ENCODE measurements at places on chromosomes 6 and 20. TPM values are rescaled to one million over a fixed set of nuclear protein-coding genes. Genes with fewer than 3 reads are reported as not detected.
A peak's percentile ranks its signal among the peaks of the same experiment; 100 is the strongest.

Gene AARS2
- total RNA-seq = 12.7 TPM

Gene HSPA12B
- not detected for total RNA-seq

Gene SEMG1
- not detected for total RNA-seq

Gene FHL5
- total RNA-seq = not detected

Gene SLC24A3
- not detected for total RNA-seq

DNA sequence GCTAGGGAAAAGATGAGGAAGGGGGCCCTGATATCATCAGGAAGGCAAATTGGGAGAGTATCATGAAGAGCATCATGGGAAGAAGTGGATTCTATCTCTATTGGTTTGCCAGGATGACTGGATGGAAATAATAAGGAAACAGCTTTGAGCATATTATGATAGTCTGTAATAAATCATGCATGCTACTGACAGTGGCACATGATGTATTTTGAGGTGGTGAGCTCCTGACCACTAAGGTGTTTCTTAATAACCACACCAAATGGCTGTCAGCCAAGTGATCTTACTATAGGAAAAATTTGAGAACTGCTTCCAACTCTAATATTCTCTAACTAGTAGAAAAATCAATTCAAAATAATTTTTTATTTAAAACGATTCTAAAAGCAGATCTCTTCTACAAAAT, 548.4 kb upstream of the JAG1 start:
- peaks cover 2% of the 10 kb centered on the region for H3K27me3 ChIP-seq
- H3K4me1 ChIP-seq = no peaks in the 10 kb centered on the region
- H3K27ac ChIP-seq = no peak overlapping the region
- no peak for DNase-seq
- no peak overlapping the region for H3K4me3 ChIP-seq

DNA sequence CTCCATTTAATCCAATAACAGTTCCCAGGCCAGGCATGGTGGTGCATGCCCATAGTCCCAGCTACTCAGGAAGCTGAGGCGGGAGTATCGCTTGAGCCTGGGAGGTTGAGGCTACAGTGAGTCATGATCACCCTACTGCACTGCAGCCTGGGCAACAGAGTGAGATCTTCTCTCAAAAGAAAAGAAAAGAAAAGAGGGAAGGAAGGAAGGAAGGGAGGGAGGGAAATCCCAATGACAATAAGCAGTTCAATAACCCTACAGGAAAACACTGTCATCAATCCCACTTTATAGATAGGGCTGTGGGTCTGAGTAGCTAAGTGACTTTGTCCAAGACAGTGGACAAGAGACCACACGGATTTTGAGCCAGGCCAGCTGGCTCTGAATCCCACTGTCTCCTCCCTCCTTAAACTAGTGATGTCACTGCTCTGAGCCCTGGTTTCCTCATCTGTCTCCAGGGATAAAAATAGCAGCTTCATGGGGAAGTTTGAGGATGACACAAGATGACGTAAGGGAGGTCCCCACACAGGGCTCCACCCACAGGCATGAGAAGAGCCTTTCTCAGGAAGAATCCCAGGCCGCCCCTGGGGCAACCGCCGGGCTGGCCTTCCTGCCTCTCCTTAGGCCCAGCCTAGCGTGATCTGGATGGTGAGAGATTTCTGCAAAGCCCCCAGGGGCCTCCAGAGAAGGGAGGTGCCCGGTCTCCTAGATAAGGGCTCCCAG, 7.2 kb upstream of the TRIB3 start:
- H3K27me3 ChIP-seq = no peaks in the 10 kb centered on the region
- H3K4me3 ChIP-seq = no peak overlapping the region
- H3K4me1 ChIP-seq = peaks cover 16% of the 10 kb centered on the region
- H3K27ac ChIP-seq = no peak overlapping the region
- H3K36me3 ChIP-seq = no peaks in the 10 kb centered on the region
- no peak for DNase-seq

GRCh38 chr20:58179432-58180099, 48.9 kb downstream of the ANKRD60 start:
- peak; percentile 55 for DNase-seq
- no peak overlapping the region for H3K27ac ChIP-seq
- H3K4me1 ChIP-seq = peaks cover 14% of the 10 kb centered on the region

DNA sequence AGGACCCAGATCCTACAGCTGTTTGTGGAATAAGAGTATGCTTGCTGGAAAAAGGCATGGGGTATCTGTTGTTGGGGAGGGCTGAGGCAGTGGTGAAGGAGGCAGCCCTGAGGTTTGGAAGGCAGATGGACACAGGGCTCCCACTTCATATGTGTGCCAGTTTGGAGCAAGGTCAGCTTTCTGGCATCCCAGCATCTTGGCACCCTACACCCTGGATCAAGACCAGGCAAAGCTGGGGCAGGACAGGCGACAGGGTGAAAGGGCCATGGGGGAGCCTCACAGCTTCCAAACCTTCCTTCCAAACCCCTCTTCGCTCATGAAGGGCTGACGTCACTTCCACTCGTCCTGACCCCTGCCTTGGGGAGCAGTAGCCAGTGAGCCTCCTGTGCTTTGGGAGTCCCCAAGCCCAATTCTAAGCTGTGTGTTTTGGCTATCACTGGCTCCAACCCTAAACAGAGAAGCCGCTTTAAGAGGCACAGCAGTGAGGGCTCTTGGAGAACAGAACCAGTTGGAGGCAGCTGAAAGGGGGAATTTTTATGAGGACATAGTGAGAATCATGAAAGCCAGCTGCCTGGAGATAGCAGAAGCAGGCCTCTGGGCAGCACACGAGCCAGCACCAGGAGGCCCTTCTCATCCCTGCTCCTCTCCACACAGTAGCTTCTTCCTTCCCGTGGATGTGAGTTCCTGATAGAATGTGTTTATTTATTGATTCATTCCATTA, 448.6 kb upstream of the CDH4 start:
- H3K36me3 ChIP-seq = no peaks in the 10 kb centered on the region
- no peak for DNase-seq
- H3K27ac ChIP-seq = no peak overlapping the region
- H3K4me3 ChIP-seq = no peak overlapping the region
- no peaks in the 10 kb centered on the region for H3K4me1 ChIP-seq

DNA sequence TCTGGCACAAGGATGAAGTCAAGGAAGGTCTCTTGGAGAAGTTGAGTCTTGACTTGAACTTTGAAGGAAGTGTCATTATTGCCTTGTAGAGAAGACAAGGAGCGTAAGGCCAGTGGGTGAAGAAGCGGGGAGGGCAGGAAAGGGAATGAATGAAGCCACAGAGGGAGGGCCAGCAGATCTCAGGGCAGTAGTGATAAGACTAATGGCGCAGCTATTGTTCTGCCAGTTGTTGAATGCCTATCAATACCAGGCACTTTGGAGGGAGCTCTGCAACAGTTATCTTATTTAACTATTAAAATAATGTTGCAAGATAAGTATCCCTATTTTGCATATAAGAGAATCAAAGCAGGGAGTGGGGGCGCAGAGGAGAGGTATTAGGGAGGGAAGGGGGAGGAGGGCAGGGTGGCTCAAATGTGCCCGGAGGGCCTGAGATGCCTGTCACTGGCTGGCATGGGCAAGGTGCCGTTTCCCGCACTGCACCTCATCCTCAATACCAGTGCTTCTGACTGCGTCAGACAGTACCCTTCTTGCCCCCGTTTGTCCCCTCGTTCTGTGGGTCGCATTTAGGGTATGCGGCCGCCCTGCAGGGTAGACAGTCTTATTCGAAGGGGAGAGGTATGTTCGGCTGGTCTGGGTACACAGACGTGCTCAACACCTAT, 109.8 kb downstream of the ZDHHC14 start:
- no peak overlapping the region for H3K27ac ChIP-seq
- H3K36me3 ChIP-seq = no peaks in the 10 kb centered on the region
- no peaks in the 10 kb centered on the region for H3K27me3 ChIP-seq
- no peak overlapping the region for H3K4me3 ChIP-seq
- no peak for DNase-seq

GRCh38 chr20:24983896-24984295, 8.7 kb downstream of the APMAP start:
- H3K4me3 ChIP-seq = no peak overlapping the region
- H3K27me3 ChIP-seq = no peaks in the 10 kb centered on the region
- no peak overlapping the region for H3K27ac ChIP-seq
- H3K4me1 ChIP-seq = peaks cover 29% of the 10 kb centered on the region
- peaks cover 44% of the 10 kb centered on the region for H3K36me3 ChIP-seq

DNA sequence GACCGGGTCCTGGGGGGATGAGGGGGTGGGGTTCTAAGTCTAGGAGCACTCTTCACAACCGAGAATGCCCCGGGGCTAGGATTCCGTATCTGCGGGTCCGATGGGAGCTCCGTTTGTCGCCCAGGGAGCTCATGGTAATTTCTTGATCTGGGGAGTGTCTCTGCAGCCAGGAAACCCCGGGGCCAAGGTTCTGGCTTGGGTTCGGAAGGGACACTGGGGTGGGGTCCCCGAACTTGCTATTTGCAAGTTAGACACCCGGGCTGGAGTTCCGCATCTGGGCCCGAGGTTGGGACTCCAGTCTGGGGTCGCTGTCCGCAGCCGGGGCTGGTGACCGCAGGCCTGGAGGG, 397 bp downstream of the PEDS1 start:
- peaks cover 55% of the 10 kb centered on the region for H3K4me1 ChIP-seq
- peak overlapping the region; percentile 96 for H3K4me3 ChIP-seq
- H3K36me3 ChIP-seq = peaks cover 5% of the 10 kb centered on the region
- DNase-seq = no peak
- H3K27ac ChIP-seq = peak overlapping the region; percentile 75

- no peak overlapping the region for H3K27ac ChIP-seq
- no peak for DNase-seq
- H3K27me3 ChIP-seq = no peaks in the 10 kb centered on the region
- no peak overlapping the region for H3K4me3 ChIP-seq
- no peaks in the 10 kb centered on the region for H3K36me3 ChIP-seq
Measured at GRCh38 chr20:44396369-44397130, 41.1 kb downstream of the HNF4A start.

- peaks cover 94% of the 10 kb centered on the region for H3K4me1 ChIP-seq
- no peaks in the 10 kb centered on the region for H3K27me3 ChIP-seq
- peaks cover 58% of the 10 kb centered on the region for H3K36me3 ChIP-seq
- no peak for DNase-seq
- peak overlapping the region; percentile 4 for H3K4me3 ChIP-seq
Measured at GRCh38 chr6:149473080-149474052, 11.4 kb downstream of the ZC3H12D start.

- H3K4me1 ChIP-seq = no peaks in the 10 kb centered on the region
- H3K4me3 ChIP-seq = no peak overlapping the region
- no peaks in the 10 kb centered on the region for H3K36me3 ChIP-seq
- DNase-seq = no peak
- H3K27me3 ChIP-seq = no peaks in the 10 kb centered on the region
Measured at GRCh38 chr20:53226826-53227225, 254.7 kb downstream of the TSHZ2 start.

GRCh38 chr6:15322781-15323536, 77.1 kb downstream of the JARID2 start:
- no peak overlapping the region for H3K4me3 ChIP-seq
- DNase-seq = no peak
- no peak overlapping the region for H3K27ac ChIP-seq
- H3K27me3 ChIP-seq = no peaks in the 10 kb centered on the region
- H3K36me3 ChIP-seq = no peaks in the 10 kb centered on the region

GRCh38 chr20:36036688-36037087, 68.3 kb downstream of the CNBD2 start:
- no peak overlapping the region for H3K27ac ChIP-seq
- no peak for DNase-seq
- H3K4me1 ChIP-seq = no peaks in the 10 kb centered on the region
- H3K27me3 ChIP-seq = no peaks in the 10 kb centered on the region

DNA sequence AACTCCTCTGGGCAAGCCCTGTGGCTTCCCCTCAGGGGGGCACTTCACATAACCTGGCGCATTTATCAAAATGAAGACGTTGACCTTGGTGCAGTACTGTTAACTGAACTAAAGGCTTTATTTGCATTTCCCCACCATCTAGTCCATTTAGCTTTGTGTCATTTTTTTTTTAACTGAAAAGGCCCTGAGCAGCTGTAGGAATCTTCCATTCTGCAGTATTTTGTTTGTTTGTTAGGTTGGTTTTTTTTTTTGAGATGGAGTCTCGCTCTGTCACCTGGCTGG, 10.7 kb downstream of the TMEM181 start:
- H3K4me1 ChIP-seq = peaks cover 77% of the 10 kb centered on the region
- no peak overlapping the region for H3K4me3 ChIP-seq
- H3K27me3 ChIP-seq = no peaks in the 10 kb centered on the region
- H3K27ac ChIP-seq = no peak overlapping the region

- no peaks in the 10 kb centered on the region for H3K4me1 ChIP-seq
- DNase-seq = no peak
- H3K4me3 ChIP-seq = no peak overlapping the region
- H3K36me3 ChIP-seq = no peaks in the 10 kb centered on the region
- no peaks in the 10 kb centered on the region for H3K27me3 ChIP-seq
Measured at GRCh38 chr6:154933181-154933827, 61.8 kb upstream of the TIAM2 start.

DNA sequence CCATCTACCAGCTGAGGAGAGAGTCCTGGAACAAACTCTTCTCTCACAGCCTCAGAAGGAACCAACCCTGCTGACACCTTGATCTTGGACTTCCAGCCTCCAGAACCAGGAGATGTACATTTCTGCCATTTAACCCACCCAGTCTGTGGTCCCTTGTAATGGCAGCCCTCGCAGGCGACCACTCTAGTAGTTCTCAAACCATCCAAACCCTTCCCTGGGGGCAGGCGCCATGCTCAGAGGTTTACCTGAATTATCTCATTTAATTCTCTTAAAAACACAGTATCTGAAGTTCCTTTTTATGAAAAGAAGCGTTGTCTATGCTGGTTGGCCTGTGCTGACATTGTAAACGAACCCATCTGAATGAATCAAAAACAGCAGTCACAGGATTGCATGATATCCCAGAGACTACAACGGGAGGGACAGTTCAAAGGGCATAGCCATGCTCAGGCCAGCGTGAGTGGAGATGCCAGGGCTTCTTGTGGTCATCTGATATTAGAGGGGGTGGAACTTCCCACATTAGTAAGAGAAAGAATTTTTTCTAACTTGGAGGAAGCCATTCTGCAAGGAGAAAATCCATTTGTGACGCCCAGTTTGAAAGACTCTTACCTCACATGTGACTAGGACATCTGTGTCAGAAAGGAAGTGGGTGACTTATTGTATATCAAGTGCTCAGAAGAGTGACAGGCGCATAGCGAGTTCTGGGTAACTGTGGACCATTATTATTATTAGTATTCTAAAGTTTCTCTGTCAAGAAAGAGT, 17.2 kb upstream of the TAGAP start:
- H3K4me1 ChIP-seq = peaks cover 63% of the 10 kb centered on the region
- H3K4me3 ChIP-seq = peak overlapping the region; percentile 17
- peak overlapping the region; percentile 84 for H3K27ac ChIP-seq
- no peak for DNase-seq
- H3K27me3 ChIP-seq = no peaks in the 10 kb centered on the region
- no peaks in the 10 kb centered on the region for H3K36me3 ChIP-seq

- H3K27ac ChIP-seq = no peak overlapping the region
- no peak overlapping the region for H3K4me3 ChIP-seq
- DNase-seq = no peak
- no peaks in the 10 kb centered on the region for H3K36me3 ChIP-seq
Measured at GRCh38 chr6:7445101-7445500, 55.5 kb downstream of the RIOK1 start.

GRCh38 chr6:154430481-154430919, 73.9 kb upstream of the IPCEF1 start:
- no peaks in the 10 kb centered on the region for H3K36me3 ChIP-seq
- no peak overlapping the region for H3K27ac ChIP-seq
- no peak overlapping the region for H3K4me3 ChIP-seq

- H3K4me1 ChIP-seq = no peaks in the 10 kb centered on the region
- H3K27me3 ChIP-seq = no peaks in the 10 kb centered on the region
- peaks cover 4% of the 10 kb centered on the region for H3K36me3 ChIP-seq
- no peak for DNase-seq
- H3K27ac ChIP-seq = no peak overlapping the region
- no peak overlapping the region for H3K4me3 ChIP-seq
Measured at GRCh38 chr20:13822459-13822858, 37.6 kb downstream of the NDUFAF5 start.

GRCh38 chr6:113976806-113977205, 5.9 kb upstream of the HDAC2 start:
- no peak overlapping the region for H3K27ac ChIP-seq
- H3K4me1 ChIP-seq = peaks cover 2% of the 10 kb centered on the region
- no peak for DNase-seq
- no peak overlapping the region for H3K4me3 ChIP-seq
- no peaks in the 10 kb centered on the region for H3K27me3 ChIP-seq
